ENCODE measurements at places on chromosomes 3 and 15.
A peak's percentile ranks its signal among the peaks of the same experiment; 100 is the strongest.

- no peak for DNase-seq
Measured at GRCh38 chr3:44227632-44228031, 14.1 kb upstream of the TOPAZ1 start.

DNA sequence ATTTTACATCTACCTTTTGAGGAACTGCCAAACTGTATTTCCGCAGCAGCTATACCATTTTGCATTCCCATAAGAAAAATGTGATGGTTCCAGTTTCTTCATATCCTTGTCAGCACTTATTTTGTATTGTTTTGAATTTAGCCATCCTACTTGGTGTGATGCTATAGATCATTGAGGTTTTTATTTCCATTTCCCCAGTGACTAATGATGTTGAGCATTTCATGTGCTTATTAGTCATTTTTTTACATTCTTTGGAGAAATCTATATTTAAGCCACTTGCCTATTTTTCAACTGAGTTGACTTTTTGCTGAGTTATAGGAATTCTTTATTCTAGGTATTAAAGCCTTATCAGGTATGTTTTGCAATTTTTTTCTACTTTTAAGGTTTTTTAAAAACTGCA lies 347.6 kb upstream of the RARB start:
- DNase-seq = no peak

DNA sequence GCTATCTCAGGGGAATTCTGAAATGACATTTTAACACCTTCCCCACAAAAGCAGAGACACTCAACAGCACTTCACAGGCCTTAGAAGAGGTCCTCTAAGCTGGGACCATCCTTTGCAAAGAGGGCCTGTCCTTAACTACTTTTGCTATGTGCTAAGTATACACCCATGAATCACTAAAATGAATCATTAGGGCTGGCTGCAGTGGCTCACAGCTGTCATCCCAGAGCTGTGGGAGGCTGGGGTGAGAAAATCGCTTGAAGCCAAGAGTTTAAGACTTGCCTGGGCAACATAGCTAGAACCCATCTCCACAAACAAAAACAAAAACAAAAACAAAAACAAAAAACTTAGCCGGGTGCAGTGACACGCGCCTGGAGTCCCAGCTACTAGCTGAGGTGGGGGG lies 53.9 kb upstream of the MELTF start:
- DNase-seq = peak; percentile 58

DNA sequence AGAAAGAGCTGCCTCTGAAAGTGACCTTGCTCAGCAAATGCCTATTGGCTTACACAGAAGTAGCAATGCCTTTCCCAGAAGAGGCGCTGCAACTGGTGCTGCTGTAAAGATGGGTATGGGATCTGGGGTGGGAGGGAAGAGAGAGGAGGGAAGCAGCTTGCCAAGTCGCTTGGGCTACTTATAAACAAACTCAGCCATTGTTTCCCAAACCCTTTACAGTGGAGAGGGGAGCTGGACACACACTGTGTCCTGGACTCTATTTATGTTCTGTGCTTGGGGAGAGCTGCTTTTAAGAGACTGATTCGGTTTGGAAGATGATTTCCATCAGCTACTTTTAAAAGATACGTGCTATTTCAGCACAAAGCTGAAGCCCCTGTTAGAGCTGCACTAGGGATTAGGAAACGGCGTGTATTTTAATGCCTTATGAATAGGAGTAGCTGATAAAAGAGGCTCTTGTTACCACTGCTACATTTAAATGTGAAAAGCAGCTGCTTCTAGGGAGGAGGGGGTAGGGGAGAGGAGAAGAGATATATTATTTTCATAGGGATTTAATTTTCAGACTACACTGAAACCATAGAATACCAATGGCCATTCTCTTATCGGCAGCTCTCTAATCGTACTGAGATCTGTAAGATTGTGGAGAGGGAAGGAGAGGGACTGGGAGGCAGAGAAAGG lies 440.6 kb downstream of the MCTP2 start:
- peak; percentile 6 for DNase-seq

DNA sequence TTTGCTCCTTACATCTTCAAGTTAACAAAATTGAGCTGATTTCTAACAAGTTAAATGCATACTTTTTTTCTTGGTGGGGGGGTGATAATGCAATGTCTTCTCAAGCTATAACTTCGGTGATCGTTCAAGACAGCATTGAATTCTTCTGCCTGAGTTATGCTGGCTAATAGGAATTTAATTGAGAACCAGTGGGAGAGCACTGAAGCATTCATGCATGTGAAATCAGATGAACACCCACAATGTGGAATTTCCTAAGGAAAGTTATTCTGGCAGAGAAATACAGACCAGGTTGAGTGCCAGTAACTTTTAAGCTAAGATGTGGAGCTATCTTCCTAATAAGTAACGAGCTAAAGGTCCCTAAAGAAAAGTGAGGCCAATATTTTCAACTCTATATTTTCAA lies 3.0 kb downstream of the SPATA16 start:
- no peak for DNase-seq

- no peak for DNase-seq
Measured at GRCh38 chr3:47259114-47259513, 23.5 kb downstream of the KIF9 start.

- DNase-seq = no peak
Measured at GRCh38 chr3:13207578-13207922, 134.3 kb upstream of the IQSEC1 start.

GRCh38 chr3:128497305-128498126 lies 4.5 kb upstream of the GATA2 start:
- DNase-seq = no peak

DNA sequence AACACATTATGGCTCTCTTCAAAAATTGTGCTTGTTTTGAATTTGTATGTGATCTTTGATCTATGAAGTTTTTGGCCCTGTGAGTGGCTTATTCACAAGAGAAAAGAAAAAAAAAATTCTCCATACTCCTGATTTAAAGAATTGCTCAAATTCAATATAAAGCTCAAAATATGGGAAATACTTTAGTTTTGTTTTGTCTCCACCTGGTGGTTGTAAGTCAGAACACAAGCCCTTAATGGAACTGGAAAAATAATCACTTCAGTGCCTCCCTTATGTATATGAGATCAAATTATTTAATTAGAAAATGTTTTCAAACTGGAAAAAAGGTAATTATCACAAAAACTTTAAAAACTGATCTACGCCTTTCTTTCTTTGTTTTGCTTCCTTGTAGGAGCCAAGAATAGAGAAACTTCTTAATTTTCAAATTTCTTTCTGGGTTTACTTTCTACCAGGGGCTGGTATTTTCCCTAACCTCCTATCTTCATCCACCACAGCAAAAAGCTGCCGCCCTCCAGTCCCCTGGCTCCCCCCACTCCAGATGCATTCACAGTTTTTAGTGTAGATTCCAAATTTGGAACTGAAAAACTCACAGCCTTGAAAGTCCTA lies 50.6 kb downstream of the SERP1 start:
- peak; percentile 14 for DNase-seq

DNA sequence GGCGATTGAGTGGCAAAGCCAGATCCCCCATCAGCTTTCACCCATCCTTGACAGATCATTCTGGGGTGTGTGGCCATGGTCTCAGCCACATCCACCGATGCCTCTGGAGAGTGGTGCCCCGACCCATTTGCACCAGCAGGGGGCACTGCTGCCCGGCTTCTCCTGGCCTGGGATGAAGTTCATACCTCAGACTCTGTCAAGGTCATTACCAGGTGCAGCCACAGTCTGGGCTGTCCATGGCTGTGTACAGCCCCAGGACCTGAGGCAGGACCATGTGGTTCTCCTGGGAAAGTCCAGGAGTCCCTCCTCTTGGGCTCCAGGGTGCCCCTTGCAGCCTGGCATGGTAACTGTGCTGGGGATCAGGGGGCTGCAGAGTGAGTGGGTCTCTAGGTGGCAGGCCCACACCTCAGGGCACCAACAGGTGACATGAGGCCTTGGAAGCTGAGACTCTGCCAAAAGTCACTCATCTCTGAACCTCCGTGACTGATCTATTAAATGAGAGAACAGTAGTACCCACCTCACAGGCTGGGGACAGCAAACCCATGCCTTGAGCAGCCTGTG lies 67.2 kb downstream of the CACNA2D2 start:
- no peak for DNase-seq

GRCh38 chr3:154598166-154598565 lies 168.2 kb upstream of the GPR149 start:
- no peak for DNase-seq

- DNase-seq = no peak
Measured at GRCh38 chr3:184582646-184583577, 21.3 kb downstream of the EPHB3 start.

GRCh38 chr3:127255516-127255915 lies 32.3 kb downstream of the PRR20G start:
- no peak for DNase-seq

DNA sequence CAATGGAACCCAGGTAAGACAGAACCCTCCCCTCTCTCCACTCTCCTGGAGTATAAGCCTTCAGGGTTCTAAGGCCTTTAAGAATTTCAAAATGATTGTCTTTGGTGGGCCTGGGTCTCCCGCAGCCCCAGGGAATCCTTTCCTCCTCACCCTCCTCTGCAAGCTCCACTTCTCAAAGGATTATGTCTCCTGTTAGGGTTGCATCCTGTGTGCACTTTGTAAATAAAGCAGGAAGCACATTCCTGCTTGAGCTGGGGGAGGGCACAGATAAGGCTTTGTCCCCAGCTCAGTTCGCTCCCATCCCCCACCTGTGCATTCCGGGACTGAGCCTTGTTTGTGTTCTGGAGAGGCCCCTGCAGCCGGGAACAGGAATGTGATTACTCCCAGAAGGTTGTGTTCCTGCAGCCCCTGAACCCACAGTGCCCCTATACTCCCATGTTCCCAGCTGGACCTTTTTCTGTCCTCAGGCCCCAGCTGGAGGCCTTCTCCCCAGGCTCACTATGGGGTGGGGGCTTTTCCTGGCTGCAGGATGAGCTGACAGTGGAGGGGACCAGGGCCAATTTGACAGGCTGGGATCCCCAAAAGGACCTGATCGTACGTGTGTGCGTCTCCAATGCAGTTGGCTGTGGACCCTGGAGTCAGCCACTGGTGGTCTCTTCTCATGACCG lies 9.5 kb downstream of the TYRO3 start:
- DNase-seq = no peak

DNA sequence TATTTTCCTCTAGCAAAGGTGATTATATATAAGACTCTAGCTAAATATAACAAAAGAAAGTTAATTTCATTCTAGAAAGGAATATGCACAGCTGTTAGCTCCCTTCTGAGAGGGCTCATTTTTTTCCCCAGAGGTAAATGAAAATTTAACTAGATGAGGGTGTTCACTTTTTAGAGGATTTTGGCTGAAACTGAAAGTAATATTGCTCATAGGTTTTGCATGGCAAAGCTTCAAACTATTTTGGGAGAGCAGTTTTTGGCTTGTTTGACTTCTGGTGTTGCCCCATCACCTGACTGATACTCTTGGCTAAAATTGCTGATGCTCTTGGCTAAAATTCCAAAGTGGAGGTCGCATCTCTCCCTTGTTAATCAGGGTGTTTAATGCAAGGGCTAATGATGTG lies 311.9 kb downstream of the EDEM1 start:
- no peak for DNase-seq

- DNase-seq = no peak
Measured at GRCh38 chr3:99696497-99696896, 58.1 kb downstream of the COL8A1 start.

DNA sequence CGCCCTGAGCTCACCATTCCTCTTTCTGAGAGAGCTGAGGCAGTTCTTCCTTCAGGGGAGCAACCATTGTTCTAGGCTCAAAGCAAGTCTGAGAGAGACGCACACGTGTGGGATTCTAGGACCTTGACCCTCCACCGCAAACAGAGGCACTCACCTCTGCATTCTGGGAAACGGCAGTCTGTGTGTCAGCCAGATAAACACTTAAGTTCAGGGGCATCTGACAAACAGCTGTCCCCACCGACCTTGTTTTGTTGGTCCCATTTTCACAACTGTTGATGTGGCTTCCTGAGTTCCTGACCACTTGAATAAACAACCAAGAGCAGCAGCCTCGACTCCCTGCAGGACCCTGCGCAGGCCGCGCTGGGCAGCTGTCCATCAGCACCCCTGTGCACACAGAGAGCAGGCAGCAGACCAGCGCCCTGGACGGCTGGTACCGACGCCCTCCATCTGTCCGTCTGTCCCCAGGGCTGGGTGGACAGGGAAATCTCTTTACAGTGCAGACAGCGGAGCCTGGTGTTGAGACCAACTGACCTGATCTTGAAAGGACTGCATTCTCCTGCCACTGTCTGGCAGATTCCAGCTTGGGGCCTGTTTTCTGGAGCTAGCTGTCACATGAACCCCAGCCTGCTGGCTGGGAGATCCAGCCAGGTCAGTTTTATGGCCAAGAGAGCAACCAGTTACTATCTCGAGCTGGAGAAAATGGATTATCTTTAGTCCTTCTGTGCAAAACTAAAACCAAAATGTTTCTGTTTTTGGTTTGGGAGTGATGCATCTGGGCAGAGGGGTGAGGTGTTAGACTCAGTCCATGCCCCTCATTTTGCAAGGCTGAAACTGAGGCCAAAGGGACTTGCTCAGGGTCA lies 64.2 kb downstream of the FAM43A start:
- DNase-seq = no peak

GRCh38 chr15:62187425-62187824 lies 22.3 kb upstream of the C2CD4B start:
- no peak for DNase-seq

DNA sequence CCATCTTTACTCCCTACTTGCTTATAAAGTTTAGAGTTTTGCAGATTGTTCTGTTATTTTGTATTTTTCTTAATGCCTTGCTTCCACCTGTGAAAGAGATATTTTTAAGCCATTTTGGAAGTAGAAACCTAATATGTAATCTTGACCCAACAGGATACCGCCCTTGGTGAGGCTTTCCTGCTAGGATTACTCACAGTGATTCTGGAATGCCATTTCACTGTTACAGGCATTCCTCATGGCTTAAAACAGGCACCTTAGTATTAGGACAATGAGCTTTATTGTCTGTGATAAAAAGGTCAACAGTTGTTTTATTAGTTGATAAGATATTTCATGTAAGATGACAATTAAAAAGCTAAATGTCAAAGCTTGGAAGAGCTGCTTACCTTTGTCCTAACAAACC lies 58.2 kb downstream of the PHLDB2 start:
- no peak for DNase-seq

DNA sequence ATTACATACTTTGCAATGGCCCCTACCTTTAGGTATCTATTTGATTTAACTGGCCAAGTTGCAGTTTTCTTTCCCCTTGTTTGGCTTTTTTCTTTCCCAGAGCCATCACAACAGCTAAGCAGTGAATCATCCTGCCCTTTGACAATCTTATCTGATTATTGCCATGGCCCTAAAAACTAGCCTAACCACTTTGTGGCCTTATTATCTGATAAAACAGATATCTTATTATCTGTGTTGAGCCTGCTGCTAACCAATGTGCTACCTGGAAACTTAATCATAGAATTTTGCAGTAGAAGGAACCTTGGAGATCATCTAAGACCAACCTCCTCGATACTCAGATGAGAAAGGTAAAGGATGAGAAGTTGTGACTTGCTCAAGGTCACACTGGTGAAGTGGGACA lies 37.1 kb downstream of the EIF4E3 start:
- no peak for DNase-seq

GRCh38 chr3:80213086-80213485 lies 445.3 kb upstream of the ROBO1 start:
- no peak for DNase-seq

- no peak for DNase-seq
Measured at GRCh38 chr3:111278959-111279358, 207.3 kb downstream of the NECTIN3 start.
